ENCODE measurements at places on chromosomes 7 and 10. TPM values are rescaled to one million over a fixed set of nuclear protein-coding genes. Genes with fewer than 3 reads are reported as not detected.

DNA sequence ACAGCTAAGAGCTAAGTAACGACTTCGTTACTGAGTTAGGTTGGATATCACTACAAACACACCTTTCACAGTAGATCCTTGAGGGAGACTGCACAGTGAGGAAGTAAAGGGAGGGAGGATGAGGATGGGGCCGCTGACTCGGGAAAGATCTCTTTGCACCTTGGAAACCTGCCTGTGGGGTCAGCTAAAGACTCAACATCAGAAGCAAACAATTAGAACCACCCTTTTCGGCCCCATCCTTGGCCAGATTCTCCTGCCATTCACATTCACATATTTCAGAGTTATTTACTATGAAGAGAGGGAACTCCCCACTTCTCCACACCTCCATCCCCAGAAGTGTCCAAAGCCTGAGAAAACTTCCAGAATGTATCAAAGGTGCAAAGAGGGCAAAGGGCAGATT is 47.1 kb downstream of the CLEC2L start:
- H3K36me3 ChIP-seq: no peaks in the 10 kb centered on the region
- H3K27me3 ChIP-seq: no peaks in the 10 kb centered on the region
- H3K4me1 ChIP-seq: no peaks in the 10 kb centered on the region
- no peak overlapping the region for H3K4me3 ChIP-seq

The LRRD1 gene
- total RNA-seq: 0.08 TPM

The DMBT1 gene
- 1.5 TPM for total RNA-seq

DNA sequence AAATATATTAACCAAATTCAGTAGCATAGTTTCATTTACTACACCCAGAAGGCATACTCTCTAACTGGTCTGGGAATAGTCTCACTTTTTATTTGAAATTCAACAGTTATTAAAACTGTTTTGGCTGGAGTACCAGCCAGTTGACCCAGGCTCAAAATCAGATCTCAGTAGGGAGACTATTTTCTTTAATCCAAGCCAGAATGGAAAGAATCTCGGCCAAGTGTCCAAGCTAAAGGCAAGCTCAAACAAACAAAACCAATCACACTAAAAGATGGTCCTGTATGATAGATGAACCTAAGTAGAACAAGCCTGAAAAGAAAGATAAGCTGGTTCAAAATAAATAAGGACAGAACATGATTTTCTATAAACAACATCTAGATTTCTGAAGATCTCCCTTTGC is 259.6 kb upstream of the POM121L12 start:
- H3K4me1 ChIP-seq: no peaks in the 10 kb centered on the region
- H3K27ac ChIP-seq: no peak overlapping the region
- H3K4me3 ChIP-seq: no peak overlapping the region
- DNase-seq: no peak
- no peaks in the 10 kb centered on the region for H3K27me3 ChIP-seq
- no peaks in the 10 kb centered on the region for H3K36me3 ChIP-seq

The ZNF511 gene
- total RNA-seq: 36.9 TPM
